ENCODE measurements at places on chromosomes 16 and 17.

DNA sequence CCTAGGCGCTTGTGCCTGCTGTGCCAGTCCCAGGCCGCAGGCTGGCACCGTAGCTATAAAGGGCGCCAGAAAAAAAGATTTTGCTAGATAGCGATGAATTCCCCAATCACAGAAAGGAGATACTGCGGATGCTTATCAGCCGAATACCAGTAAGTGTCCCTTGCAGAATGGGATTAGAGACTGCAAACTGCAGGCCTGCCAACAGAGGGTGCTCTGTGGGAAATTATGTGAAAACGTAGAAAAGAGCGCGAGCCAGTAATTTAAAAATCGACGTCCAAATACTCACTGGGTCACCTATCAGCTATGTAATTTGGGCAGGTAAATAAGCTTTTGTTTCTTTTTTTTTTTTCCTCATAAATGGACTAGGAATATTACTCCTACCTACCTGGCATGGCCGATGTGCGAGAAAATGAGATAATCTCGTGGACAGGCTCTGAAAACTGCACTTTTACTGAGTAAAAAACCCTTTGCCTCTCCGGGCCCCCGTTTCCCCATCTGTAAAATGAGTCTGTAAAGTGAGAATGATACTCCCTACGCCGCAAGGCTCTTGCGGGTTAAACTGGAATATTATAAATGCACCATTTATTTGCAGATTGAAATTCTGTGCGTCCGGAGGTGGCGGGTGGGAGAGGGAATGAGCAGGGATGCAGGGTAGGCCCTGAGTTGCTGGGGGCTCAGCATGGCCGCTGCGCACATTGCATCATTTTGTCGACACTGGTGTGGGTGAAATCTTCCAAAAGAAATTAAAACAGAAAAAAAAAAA is 1.2 kb upstream of the COG1 start:
- H3K27ac ChIP-seq = no peak overlapping the region
- DNase-seq = peak; percentile 69
- H3K4me3 ChIP-seq = peak overlapping the region; percentile 95
- no peaks in the 10 kb centered on the region for H3K36me3 ChIP-seq
- no peaks in the 10 kb centered on the region for H3K27me3 ChIP-seq

- DNase-seq = no peak
- peaks cover 6% of the 10 kb centered on the region for H3K4me1 ChIP-seq
- no peak overlapping the region for H3K4me3 ChIP-seq
- H3K27ac ChIP-seq = peak overlapping the region; percentile 58
Observed at GRCh38 chr17:39057701-39058206, 90.6 kb upstream of the FBXO47 start.

- H3K27me3 ChIP-seq = peaks cover 27% of the 10 kb centered on the region
- no peak for DNase-seq
- H3K4me1 ChIP-seq = no peaks in the 10 kb centered on the region
- H3K36me3 ChIP-seq = no peaks in the 10 kb centered on the region
- H3K27ac ChIP-seq = no peak overlapping the region
- H3K4me3 ChIP-seq = no peak overlapping the region
Observed at GRCh38 chr17:46793541-46793940, 25.0 kb downstream of the WNT3 start.

GRCh38 chr17:43611230-43611969 is 50.3 kb downstream of the MEOX1 start:
- H3K4me3 ChIP-seq = no peak overlapping the region
- H3K4me1 ChIP-seq = no peaks in the 10 kb centered on the region
- H3K36me3 ChIP-seq = no peaks in the 10 kb centered on the region
- H3K27ac ChIP-seq = no peak overlapping the region
- peaks cover 6% of the 10 kb centered on the region for H3K27me3 ChIP-seq
- DNase-seq = no peak

DNA sequence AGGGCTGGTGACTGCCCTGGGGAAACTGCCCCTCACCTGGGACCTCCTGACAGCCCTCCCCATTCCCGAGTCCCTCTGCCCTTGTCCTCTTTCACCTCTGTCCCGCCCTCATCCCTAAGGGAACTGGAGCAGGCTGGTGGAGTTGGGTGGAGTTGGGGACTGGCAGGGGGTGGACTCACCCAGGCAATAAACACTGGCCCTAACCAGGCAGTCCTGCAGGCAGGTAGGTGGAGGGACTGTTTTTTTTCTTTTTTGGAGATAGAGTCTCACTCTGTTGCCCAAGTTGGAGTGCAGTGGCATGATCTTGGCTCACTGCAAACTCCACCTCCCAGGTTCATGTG is 11.7 kb downstream of the GCGR start:
- H3K27me3 ChIP-seq = no peaks in the 10 kb centered on the region
- DNase-seq = no peak
- H3K4me1 ChIP-seq = no peaks in the 10 kb centered on the region
- H3K36me3 ChIP-seq = no peaks in the 10 kb centered on the region

GRCh38 chr17:66541461-66542128 is 239.2 kb downstream of the PRKCA start:
- peak overlapping the region; percentile 55 for H3K27ac ChIP-seq
- H3K36me3 ChIP-seq = peaks cover 5% of the 10 kb centered on the region
- DNase-seq = no peak

- no peak overlapping the region for H3K27ac ChIP-seq
- no peak for DNase-seq
- H3K27me3 ChIP-seq = no peaks in the 10 kb centered on the region
Observed at GRCh38 chr17:74042744-74043486, 160.6 kb upstream of the RPL38 start.

DNA sequence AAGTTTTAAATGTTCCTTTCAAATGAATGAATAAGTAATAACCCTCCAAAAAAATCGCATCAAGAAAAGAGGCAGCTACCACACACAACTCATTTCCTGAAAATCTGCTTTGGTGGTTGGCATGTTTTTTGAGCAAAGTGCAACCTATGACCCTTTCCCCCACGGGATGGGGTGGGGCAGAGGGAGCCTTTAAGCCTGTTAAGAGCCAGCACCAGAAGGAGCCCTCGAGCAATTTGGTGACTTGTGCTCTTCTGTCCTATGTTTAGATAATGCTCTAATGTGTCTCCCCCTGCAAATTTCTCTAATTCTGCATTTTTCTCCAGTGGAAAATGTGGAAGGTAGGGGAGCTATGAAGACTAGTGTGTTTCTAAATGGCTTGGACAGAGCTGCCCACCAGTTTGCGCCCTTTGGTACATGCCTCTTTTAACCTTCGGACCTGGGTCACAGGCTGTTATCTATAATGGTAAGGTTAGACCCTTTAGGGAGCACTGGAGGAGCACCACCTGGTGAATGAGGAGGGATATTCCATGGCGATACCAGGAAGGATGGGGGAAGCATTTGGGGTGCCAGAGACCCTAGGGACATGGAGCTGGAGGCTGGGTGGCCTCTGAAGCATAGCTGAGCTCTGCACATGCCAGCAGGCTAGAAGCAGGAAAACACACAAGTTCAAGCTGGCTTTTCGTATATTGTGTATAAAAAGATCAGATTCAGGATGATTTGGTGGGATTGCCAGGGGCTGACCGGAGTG is 1.6 kb downstream of the PYCARD start:
- peaks cover 53% of the 10 kb centered on the region for H3K4me1 ChIP-seq
- no peak for DNase-seq
- peak overlapping the region; percentile 92 for H3K4me3 ChIP-seq
- H3K36me3 ChIP-seq = peaks cover 12% of the 10 kb centered on the region

DNA sequence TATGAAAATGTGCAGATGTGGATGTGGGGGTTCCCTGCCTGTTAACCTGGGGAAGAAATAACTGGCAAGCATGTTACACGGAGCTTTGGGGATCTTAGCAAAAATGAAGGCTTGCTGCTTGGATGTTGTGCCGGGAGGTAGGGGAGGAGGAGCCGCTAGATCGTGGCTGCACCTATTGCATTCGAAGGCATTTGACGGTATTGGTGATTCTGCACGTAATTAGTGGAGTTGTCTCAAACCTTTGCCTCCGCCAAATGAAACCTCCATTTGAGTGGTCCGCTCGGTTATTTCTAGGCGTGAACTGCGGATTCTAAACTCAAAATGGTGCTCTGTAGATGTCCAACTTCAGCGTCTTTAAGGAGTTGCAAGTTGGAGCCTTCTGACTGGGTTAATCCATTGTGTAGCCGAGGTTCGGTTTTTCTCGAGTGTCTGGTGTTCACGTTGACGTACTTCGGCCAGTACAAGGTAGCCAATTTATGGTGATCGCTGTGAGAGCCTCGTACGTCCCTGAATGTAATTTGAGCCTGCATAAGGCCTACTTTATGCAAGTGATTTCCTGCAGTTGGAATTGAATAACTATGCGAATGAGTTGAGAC is 1.5 kb downstream of the TNRC6C start:
- peak overlapping the region; percentile 79 for H3K27ac ChIP-seq
- no peaks in the 10 kb centered on the region for H3K27me3 ChIP-seq
- no peaks in the 10 kb centered on the region for H3K36me3 ChIP-seq
- peaks cover 56% of the 10 kb centered on the region for H3K4me1 ChIP-seq

GRCh38 chr16:51641191-51641765 is 490.2 kb upstream of the SALL1 start:
- no peak overlapping the region for H3K27ac ChIP-seq
- H3K36me3 ChIP-seq = peaks cover 6% of the 10 kb centered on the region
- no peaks in the 10 kb centered on the region for H3K4me1 ChIP-seq
- no peaks in the 10 kb centered on the region for H3K27me3 ChIP-seq

GRCh38 chr17:46024590-46024989 is 25.5 kb downstream of the STH start:
- H3K27ac ChIP-seq = no peak overlapping the region
- H3K4me1 ChIP-seq = peaks cover 34% of the 10 kb centered on the region
- no peak for DNase-seq
- no peak overlapping the region for H3K4me3 ChIP-seq
- no peaks in the 10 kb centered on the region for H3K36me3 ChIP-seq

GRCh38 chr16:12294471-12294870 is 317.9 kb downstream of the SNX29 start:
- no peak overlapping the region for H3K4me3 ChIP-seq
- no peaks in the 10 kb centered on the region for H3K4me1 ChIP-seq
- no peak overlapping the region for H3K27ac ChIP-seq
- peaks cover 1% of the 10 kb centered on the region for H3K36me3 ChIP-seq

DNA sequence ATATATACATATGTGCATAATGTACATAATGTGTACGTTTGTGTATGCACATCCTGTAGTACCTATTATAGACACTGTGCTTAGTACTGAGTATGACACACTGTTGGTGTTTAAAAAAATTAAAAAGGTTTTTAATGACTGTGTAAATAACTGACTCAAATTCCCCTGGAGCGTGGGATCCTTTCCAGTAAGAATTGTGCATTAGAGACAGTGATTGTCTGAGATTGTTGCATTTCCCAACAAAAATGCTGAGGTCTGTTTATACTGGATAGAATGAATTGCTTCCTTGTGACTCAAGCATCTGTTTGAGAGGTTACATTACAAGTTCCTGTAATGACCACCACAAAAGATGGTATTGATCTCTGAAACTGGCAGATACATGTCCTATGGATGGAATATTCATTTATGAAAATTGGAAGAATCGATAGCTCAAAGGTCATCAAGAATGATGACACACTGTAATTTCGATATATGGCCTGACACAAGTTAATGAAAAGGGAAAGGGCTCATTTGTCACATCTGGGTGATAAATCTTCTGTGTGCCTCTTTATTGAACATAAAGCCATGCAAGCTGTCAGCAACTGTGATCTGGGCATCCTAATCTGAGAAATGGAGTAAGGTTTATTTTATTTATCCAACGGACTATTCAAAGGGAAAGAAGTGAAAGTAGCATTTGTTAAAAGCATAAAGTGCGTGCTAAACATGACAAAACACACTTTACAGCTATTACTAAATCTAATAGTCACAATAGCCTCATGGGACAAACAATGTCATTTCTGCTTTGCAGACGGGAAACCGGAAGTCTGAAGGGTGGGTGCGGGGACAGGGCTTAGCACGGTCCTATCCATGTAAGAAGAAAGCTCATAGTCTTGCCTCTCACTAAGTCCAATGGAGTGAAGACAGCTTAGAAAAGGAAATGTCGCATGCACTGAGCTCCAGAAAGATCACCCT is 228.8 kb downstream of the CDH11 start:
- no peak for DNase-seq
- no peak overlapping the region for H3K27ac ChIP-seq
- H3K36me3 ChIP-seq = peaks cover 6% of the 10 kb centered on the region
- H3K4me1 ChIP-seq = no peaks in the 10 kb centered on the region
- H3K4me3 ChIP-seq = no peak overlapping the region
- H3K27me3 ChIP-seq = no peaks in the 10 kb centered on the region

DNA sequence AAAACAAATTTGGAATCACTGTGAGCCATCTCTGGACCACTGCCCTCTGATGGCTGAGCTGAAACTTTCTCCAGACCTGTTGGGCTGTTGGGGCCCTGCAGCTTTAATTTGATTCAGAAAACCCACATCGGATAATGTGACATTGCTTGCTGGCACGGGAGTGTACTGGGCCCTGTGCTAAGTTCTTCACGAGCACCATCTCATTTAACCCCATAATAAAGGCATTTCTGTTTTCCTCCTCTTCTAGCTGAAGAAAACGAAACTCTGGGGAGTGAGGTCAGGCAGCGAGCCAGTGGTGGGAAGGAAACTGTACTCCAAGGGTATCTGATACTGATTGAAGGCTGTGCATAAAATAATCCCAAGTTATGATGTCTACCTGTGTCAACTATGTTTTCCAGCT is 34.5 kb upstream of the TNRC6A start:
- no peaks in the 10 kb centered on the region for H3K4me1 ChIP-seq
- DNase-seq = no peak
- no peak overlapping the region for H3K4me3 ChIP-seq
- H3K36me3 ChIP-seq = no peaks in the 10 kb centered on the region

DNA sequence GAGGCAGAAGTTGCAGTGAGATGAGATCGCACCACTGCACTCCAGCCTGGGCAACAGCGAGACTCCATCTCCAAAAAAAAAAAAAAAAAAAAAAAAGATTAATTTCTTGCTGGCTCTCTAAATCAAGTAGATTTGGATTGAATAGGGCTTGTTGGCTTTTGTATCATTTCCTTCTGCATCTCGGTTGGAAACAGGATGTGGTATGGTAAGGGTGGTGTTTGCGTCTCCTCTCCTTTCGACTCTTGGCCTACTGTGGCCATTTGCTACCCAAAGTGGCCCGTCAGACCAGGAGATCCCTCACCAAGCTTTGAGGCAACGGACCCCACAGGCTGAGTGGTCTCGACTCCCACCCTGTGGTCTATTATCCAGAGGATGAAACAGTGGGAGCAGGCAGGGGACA is 168.0 kb upstream of the IRX3 start:
- no peak overlapping the region for H3K27ac ChIP-seq
- H3K4me3 ChIP-seq = no peak overlapping the region
- H3K27me3 ChIP-seq = peaks cover 20% of the 10 kb centered on the region
- DNase-seq = no peak

- H3K27ac ChIP-seq = peak overlapping the region; percentile 40
- no peak for DNase-seq
- no peak overlapping the region for H3K4me3 ChIP-seq
- H3K27me3 ChIP-seq = peaks cover 13% of the 10 kb centered on the region
- no peaks in the 10 kb centered on the region for H3K4me1 ChIP-seq
Observed at GRCh38 chr17:58060596-58061191, 22.5 kb upstream of the DYNLL2 start.

- peak; percentile 59 for DNase-seq
- peaks cover 5% of the 10 kb centered on the region for H3K36me3 ChIP-seq
Observed at GRCh38 chr16:3690980-3691720, 26.2 kb downstream of the TRAP1 start.

GRCh38 chr16:81513204-81514040 is 68.8 kb downstream of the CMIP start:
- H3K27me3 ChIP-seq = no peaks in the 10 kb centered on the region
- H3K4me1 ChIP-seq = peaks cover 32% of the 10 kb centered on the region
- H3K4me3 ChIP-seq = peak overlapping the region; percentile 52
- peak overlapping the region; percentile 71 for H3K27ac ChIP-seq

All from natural killer cell treated with Interleukin-12 subunit alpha and Interleukin-12 subunit beta and Interleukin-15 and Interleukin-18, amount 100 ng/mL, for 72 hours (primary cell).